ENCODE measurements at places on chromosomes 1 and 21.

DNA sequence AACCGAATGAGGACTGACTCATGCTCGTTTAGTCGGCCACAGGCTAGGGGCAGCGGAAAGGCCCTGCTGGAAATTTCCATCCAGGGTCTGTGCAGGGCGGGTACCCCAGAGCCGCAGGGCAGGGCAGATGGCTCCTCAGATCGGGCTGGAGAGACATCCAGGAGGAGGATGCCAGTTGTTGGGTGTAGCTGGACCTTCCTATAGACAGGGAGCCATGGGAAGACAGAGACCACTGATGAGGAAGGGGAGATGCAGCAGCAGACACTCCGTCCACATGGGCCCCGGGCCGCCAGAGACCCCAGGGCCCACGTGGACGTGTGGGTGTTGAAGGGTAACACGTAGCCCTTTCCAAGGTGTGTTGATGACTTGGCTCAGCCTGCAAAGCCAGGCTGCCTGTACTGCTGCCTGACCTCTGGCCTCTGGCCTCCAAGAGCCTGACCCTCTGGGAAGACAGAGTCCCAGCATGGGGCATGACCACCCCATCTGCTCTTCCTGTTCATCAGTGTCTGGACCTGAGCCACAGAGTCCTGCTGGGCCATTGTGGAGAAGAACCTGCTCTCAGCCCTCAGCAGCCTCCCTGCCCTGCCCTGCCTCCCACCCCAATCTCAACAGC lies 4.8 kb downstream of the GNG4 start:
- no peak for DNase-seq

DNA sequence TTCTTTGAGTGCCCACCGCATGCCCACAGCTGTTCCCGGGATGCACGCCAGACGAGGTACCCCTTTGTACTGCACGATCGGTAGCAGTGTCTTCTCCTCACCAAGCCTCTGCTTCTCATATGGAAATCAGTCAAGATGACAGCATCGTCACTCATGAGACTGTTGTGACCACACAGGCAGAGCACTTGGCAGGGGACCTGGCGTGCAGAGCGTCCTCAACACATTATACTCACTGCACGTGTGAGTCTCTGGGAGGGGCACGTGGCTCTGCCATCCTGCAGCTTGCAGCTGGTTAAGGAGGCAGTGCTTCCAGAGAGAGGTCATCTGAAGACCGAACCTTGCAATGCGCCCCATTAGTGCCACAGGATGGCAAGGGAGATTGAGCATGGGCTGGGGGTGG lies 266.8 kb downstream of the NPHP4 start:
- peak; percentile 2 for DNase-seq

GRCh38 chr21:42659416-42660117 lies 6.1 kb downstream of the PDE9A start:
- DNase-seq, result no peak

- DNase-seq, result peak; percentile 68
Observed at GRCh38 chr1:156102633-156103511, 11.6 kb upstream of the LMNA start.

GRCh38 chr1:77030401-77031105 lies 163.3 kb downstream of the ST6GALNAC5 start:
- DNase-seq, result no peak

DNA sequence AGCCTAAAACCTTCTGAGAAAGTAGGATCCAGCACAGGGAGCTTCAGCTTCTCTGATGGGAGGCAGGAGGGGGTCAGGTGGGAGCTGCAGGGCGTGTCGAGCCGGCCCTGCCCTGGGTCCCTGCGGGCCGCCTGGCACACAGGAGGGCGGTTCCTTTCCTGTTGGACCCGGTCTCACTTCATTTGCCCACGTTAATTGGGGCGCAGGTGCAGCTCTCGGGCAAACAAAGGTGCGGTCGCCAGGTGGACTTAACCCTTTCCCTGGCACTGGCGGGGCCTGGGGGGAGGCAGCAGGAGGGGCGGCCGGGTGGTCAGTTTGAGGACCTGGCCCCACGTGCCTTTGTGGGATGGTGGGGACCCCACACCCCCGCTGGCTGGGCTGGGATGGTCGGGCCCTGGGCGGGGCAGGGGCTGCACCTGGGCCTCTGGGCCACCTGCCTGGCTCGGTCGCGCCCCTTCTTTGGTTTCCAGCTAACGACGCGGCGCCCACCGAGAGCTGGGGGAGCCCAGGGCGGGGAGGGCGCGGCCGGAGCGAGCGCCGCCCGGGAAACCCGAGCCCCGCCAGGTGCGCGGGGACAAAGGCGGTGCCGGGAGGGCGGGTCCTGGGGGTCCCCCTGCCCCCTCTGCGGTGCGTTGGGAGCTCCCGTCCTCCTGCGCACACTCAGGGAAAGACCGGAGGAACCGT lies 20.8 kb upstream of the C1orf159 start:
- DNase-seq, result no peak

DNA sequence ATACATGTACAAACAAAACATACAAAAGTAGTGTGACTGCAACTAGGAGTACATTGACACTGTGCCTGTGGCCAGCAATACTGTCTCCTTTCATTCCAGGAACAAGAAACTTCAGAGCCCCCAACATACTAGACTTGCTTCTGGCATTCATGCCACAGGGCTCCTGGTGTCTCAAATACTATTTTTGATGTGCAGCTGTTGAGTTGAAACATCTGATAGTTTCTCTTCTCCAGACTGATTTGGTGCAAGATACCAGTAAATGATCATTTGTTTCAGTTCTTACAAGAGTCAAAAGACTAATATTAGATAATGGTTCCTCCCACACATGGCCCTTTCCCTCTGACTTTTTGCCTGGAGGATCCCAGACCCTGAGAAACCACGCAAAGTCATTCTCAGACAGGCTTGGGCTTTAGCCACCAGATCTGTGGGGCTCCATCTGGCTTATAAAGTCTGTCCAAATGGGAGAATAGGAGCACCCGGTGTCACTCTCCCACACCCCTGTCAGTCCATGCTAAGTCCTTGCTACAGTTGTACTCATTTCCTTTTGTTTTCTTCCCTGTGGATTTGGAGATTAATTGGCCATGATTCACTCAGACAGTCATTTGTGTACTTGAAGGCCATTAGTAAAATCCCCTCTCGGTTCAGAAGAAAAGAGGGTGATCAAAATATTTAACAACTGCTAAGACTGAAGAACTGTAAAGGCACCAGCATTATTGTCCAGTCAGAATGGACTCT lies 163.5 kb upstream of the RUNX1 start:
- no peak for DNase-seq

GRCh38 chr1:230753586-230754251 lies 6.5 kb downstream of the CAPN9 start:
- peak; percentile 74 for DNase-seq

GRCh38 chr1:184492536-184492935 lies 105.7 kb downstream of the C1orf21 start:
- DNase-seq, result no peak

DNA sequence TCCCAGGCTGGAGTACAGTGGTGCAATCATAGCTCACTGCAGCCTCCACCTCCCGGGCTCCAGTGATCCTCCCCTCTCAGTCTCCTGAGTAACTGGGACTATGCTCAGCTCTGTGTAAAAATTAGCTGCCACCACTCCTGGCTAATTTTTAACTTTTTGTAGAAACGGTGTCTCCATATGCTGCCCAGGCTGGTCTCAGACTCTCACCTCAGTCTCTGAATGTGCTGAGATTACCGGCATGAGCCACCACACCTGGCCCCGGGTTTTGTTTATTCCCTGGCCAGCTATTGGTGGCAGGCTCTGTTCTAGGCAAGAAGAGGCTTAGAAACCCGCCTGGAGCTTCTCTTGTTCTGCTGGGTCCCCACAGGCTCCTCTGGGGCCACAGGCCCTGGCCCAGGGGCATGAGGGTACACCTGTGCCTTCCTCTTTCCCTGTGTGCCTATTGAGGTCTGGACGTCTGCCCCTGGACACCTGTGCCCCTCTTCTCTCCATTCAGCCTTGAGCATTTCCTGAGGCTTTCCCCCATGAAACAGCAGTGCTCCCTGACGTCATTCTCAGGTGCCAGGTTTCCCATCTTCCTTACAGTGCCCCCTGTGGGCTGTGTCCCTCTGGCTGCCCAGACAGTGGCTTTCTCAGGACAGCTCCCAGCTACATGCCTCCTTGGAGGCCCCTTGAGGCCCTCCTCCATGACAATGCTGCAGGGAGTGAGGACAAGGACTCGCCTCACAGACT lies 57.5 kb downstream of the PCP4 start:
- DNase-seq, result no peak

- DNase-seq, result no peak
Observed at GRCh38 chr21:35724156-35724555, 336.2 kb downstream of the SETD4 start.

DNA sequence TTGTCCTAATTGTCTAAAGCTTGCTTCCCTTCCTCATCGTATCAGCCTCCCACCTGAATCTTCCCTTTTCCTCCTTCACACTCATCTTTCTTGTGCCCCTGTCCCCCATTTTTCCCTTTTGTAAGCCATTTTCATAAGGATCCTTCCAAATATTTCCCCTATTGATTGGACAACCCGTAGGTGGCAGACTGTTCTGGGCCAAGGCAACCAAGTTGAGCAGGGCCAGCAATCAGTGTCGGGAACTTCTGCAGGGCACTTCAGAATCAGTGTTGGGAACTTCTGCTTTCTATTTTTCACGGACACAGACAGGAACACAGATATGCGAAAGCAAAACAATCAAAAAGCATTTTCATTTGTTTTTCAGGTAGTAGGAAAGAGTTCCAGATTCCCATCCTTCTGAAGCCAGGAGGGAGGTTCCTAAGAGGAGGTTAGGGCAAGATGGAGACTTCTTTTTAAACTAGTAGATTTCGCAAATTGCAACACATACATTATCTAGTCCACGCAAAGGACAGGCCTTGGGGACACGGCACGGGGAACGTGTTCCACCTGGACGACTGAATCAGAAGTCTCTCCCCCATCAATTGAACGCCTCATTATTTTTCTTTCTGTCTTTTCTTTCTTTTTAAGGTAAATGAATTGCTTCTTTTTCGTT lies 691 bp upstream of the MPZL1 start:
- peak; percentile 51 for DNase-seq

DNA sequence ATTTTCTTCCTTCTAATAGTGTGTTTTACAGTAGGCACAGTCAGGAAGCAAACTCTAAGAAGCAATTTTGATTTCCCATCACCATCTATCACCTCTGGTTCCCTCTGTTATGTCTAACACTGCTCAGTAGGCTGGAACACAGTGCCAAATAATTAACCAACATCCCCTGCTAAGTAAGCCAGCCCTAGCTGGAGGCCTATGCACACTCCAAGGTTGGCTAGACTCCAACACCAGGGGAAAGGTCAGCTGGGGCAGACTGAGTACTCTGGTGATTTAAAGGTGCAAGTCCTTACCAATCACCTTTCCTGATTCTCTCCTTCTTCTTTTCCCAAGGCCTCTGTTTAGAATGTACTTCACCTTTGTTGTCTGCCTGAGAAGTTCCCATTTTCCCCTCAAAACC lies 46.5 kb upstream of the BEND5 start:
- no peak for DNase-seq

GRCh38 chr1:31154632-31155215 lies 85.0 kb downstream of the NKAIN1 start:
- peak; percentile 90 for DNase-seq

DNA sequence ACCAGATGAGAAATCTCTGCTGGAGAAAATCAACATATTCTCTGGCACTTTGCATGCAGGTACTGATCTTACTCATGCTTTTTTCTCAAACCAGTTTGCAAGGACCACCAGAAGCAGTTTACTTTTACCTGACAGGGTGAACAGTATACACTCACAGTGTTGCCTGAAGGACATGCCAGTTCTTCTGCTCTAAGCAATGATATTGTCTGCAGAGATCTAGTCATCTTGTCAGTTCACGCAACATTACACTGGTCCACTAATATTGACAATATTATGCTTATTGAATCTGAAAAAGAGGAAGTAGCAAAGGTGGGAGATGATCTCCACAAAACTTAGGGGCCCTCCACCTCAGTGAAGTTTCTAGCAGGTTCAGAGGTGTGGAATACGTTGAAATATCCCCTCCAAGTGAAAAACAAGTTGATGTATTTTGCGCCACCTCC lies 3.8 kb upstream of the S100B start:
- DNase-seq, result no peak

DNA sequence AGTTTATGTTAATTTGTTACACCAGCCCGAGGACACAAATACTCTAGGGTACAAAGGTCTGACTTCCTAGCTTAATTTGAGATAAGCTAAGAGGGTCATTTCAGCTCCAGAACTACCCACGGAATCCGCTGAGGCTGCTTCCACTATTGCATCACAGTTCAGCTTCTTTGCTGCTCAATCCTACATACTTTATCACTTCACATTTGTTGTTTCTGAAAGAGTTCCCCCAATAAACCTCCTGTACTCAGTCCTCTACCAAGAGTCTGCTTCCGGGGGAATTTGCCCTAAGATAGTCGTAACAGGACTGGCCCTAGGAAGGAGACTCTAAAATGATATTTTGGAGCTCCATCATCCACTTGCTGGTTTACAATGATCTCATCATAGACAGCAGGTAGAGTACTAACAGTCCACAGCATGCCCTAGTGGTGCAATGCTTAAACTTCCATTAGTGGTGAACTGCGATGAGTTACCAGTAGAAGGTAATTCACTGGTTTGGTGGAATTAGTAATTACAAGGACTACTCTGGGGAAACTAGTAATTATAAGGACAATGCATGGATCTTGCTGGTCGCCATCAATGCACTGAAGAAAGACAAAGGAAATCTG lies 229.3 kb downstream of the USH2A start:
- no peak for DNase-seq

DNA sequence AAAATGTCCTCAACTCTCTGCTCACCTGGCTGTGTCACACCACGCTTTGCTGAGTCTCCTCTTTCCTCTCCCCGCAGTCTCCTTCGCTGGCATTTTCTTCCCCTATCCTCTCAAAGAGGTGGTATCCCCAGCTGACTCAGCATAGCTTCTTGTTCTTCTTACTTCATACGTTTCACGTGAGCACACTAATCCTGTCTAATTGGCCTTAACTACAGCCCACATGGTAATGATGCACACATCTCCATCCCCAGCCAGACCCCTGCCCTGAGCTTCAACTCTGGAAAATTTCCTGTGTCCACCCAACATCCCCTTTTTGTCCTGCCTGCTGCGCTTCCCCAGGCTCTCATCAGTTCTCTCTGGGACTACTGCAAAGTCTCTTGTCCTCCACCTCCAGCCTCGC lies 169.8 kb downstream of the TTLL7 start:
- DNase-seq, result no peak

- no peak for DNase-seq
Observed at GRCh38 chr1:92519043-92519442, 32.3 kb upstream of the GFI1 start.

DNA sequence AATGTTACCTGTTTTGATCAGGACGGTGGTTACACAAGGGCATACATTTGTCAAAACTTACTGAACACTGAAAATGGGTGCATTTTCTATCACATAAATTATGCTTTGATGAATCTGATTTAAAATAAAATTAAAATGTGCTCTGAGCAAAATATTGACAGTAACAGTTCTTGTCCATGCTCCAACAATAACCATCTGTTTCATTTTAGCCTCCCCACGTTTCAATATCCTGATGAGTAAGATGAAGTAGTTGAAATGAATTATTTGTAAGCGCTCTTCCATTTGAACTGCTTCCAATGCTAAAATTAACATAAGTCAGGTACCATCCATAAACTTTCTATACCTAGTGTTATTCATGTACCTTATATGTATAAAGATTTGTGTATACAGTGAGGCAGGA lies 365.4 kb downstream of the LTN1 start:
- DNase-seq, result no peak
